ENCODE measurements at places on chromosomes 2 and 18.

- DNase-seq: no peak
These were observed 112.4 kb downstream of the DCC start for GRCh38 chr18:52452427-52452826.

GRCh38 chr2:20391951-20392699 lies 41.5 kb upstream of the PUM2 start:
- no peak for DNase-seq

DNA sequence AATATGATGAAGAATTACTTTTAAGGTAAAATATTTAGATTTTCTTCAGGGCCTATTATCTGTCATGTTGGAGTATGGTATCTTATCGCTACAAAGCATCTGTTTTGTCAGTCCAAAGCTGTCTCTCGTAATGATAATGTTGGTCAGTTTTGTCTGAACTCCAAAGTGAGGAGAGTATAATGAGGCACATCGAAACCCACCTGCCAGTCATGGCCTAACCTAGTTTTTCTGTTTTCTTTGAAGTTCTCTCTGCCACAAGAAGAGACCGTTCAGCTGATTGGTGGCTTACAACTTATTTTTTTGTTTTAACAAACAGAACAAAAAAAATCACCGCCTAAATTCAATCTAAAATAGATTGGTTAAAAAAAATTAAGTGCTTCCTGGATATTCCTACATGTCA lies 1387.9 kb downstream of the RPIA start:
- no peak for DNase-seq

- no peak for DNase-seq
These were observed 972 bp upstream of the COBLL1 start for GRCh38 chr2:164842624-164842966.

GRCh38 chr2:181241797-181242196 lies 215.4 kb upstream of the ITGA4 start:
- no peak for DNase-seq

DNA sequence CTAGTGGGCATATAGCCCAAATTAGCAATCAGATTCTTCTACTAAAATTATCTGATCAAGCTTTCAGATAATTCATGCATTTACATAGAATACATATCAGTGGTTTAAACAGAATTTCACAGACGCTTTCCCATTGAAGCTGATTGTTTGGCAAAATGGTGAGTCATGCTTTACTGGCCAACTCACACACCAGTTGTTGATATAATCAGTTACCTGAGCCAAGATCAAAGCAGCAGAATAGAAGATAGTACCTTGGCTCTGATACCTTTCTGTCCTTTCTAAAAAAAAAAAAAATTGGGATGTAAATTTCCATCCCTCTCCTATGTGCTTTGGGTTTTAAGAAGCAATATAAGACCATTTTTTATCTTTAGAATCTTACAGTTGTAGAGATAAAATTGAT lies 178.0 kb downstream of the MCFD2 start:
- peak; percentile 37 for DNase-seq

- no peak for DNase-seq
These were observed 71.5 kb upstream of the EPAS1 start for GRCh38 chr2:46225730-46226129.

DNA sequence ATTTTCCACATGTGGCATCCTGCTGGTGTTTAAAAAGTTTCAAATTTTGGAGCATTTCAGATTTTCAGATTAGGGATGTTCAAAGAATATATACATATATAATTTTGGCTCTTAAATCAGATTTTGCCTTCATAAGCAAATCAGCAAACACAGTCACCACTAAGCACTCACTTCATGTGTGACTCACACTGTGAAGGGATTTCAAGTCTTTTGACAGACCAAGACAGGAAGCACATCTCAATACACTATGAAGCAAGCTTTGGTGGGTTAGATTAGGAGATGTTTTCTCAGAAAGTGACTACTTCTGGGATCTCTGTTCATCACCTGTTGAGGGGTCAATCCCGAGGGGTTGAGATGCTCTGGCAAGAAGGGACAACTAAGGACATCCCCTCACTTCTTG lies 227.8 kb upstream of the RBBP8 start:
- DNase-seq: peak; percentile 81

DNA sequence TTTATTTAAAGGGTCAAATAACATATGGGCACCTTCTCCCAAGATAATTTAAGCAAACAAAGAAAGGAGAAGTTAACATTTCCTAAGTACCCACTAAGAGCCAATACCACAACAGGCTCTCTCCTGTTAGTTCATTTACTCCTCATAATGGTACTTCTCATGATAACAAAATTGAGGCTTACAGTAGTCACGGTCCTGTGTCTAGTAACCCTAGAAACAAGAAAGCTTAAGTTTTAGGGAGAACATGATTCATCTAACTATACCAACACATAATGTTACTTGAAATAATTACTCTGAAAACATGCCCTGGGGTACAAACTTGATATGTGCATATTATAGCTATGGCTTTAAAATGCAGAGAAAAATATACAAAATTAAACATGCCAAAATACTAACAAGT lies 19.8 kb downstream of the IWS1 start:
- no peak for DNase-seq

Measured in fibroblast of skin of right biceps (primary cell).